ENCODE measurements at places on chromosomes 12 and 14.
A peak's percentile ranks its signal among the peaks of the same experiment; 100 is the strongest.

DNA sequence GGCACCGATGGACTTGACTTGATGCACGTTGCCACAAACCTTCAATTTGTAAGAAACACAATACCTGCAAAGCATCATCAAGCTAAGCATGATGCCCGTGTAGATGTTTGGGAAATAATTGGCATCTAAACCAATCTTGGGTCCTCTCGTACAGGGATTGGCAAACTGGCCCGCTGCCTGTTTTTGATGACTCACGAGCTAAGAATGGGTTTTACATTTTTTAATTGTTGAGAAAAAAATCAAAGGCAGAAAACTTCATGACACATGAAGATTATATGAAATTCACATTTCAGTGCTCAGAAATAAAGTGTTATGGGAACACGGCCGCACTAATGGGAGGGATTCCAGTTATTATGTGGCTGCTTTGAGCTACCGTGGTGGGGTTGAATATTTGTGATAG, 10.9 kb downstream of the MTA1 start:
- DNase-seq, result no peak

DNA sequence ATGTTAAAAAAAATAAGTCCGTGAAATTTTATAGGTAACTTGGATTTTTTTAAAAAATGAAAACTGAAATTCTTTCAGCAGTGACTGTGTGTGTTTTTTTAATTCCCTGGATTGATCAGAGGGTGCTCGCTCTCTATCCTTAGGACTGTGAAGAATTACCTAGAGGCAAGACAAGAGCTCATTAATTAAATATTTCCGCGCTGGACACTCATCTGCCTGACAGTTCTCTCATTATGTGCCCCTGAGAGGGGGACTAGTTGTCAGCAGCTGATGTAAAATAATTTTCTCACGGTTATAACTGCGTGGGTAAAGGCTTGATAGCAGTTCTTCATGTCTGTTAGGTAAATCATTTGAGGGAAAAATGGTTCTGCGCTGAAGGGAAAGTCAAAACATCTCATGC, 101.3 kb downstream of the PTCSC3 start:
- no peak for DNase-seq

DNA sequence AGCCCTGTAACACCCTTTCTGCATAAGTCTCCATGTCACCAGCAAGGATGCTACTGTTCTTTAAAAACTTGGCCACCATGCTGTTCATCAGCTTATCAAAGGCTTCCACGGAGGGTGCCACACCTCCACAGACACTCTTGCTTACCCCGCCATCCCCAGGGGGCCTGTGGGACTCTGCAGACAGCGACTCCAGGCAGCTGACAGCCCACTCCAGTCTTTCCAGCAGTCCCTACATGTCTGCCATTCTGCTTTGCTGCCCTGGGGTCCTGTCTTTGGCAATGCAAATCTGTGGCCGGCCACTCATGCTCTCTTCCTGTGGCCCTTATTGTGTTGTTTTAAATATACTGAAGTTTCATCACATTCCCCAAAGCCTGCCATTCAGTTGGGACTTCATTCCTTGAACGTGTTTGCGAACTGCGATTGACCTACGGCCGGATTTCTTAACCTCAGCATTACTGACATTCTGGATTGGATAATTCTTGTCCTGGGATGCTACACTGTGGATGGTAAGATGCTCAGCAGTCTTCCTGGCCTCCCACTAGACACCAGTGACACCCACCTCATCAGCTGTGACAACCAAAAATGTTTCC, 125.6 kb downstream of the FOXN3 start:
- peak; percentile 31 for DNase-seq

DNA sequence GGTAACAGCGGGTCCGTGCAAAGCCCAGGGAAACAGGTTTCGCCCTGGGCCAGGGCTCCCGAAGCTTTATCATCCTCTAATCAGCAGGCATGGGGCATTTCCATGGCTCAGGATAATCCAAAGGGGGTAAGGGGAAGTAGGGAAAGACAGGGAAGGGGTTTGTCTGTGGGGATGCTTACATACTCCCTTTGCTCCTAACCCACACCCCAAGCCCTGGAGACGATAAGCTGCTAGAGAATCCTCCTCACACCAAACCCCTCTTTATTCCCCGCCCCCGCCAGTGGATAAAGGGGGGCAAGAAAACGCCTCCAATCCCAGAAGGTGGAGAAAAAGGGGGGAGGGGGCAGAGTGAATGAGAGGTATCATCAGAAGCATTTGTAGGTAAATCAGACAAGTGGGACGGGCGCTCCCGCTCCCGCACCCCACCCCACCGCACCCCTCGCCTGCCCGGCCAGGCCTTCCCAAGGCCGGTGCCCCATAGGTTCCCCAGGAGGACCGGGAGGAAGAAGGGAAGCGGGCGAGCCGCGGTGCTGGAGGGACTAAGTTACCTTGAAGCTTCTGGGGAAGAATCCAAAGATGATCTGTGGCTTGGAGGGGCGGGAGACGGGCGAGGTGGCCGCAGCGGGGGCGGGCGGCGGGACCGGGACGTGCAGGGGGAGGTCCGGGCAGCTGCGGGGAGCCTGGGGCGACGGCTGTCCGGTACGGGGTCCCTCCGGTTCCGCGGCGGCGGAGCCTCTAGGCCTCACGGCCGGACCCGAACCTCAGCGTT, 762 bp downstream of the PPP2R5E start:
- peak; percentile 53 for DNase-seq

GRCh38 chr14:102982852-102983470, 60.5 kb downstream of the AMN start:
- no peak for DNase-seq

- no peak for DNase-seq
These were observed 55.1 kb downstream of the MED13L start for GRCh38 chr12:116222358-116222757.

DNA sequence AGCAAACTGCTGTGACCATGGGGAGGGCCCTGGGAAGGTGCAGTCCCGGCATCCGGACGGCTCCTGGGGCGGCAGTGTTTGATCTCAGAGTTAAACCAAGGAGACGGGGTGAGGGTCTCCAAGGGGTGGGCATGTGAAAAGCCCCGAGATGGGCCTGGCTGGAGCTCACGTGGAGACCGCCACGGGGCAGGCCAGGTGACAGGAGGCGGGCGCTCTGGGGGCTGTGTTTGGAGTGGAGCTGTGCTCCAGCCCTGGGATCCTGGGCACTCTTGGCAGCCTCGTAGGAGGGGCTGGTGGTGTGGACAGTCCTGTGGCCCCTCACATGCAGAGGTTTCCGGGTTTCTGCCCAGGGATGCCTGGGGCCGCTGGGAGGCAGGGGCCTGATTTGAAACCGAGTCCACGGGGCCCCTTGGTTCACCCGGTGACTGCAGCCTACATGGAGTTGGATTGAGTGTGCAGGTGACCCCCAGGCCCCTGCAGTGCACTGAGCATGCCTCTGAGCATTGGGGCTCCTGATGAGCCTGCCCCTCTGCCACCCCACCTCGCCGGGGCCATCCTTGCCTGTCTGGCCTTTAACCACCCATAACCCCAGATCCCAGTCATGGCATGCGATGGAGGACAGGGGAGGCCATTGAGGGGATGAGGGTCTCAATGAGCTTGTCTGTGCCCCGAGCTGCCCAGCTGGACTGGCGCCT, 8.4 kb downstream of the KIF26A start:
- peak; percentile 16 for DNase-seq

GRCh38 chr12:95962222-95962621, 19.1 kb downstream of the AMDHD1 start:
- no peak for DNase-seq

GRCh38 chr14:91464615-91465205, 45.4 kb downstream of the PPP4R3A start:
- no peak for DNase-seq

- no peak for DNase-seq
These were observed 73.9 kb downstream of the NEDD1 start for GRCh38 chr12:96980991-96981414.
